ENCODE measurements at places on chromosomes 16 and 17.
A peak's percentile ranks its signal among the peaks of the same experiment; 100 is the strongest.

DNA sequence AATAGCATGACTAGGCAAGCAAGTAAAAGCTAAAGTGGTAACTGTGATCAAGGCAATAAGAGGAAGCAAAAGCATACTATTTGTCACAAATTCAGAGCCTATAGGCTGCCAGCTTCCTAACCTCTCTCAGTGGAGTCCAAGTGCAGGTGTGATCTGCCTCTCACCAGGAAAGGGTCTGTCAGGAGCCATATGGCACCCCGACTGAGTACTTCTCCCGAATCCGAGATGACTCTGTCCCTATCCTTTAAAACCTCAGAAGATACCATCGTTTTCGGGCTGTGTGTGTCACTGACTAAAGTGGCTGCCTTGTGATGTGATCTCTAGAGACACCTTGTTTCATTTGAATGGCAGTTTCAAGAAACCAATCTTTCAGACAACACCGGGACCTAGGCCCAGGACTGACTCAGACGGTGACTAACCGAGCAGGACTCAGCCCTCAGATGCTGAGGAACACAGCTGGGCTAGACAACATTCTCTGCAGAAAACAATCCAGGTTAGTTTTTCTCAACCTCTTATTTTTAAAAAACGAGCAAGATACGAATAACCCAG is 63.6 kb downstream of the SMG6 start:
- no peak for DNase-seq

- DNase-seq = no peak
Measured at GRCh38 chr16:35305476-35305875, 1846.1 kb downstream of the TP53TG3F start.

- no peak for DNase-seq
Measured at GRCh38 chr16:85441189-85441889, 171.8 kb upstream of the GSE1 start.

DNA sequence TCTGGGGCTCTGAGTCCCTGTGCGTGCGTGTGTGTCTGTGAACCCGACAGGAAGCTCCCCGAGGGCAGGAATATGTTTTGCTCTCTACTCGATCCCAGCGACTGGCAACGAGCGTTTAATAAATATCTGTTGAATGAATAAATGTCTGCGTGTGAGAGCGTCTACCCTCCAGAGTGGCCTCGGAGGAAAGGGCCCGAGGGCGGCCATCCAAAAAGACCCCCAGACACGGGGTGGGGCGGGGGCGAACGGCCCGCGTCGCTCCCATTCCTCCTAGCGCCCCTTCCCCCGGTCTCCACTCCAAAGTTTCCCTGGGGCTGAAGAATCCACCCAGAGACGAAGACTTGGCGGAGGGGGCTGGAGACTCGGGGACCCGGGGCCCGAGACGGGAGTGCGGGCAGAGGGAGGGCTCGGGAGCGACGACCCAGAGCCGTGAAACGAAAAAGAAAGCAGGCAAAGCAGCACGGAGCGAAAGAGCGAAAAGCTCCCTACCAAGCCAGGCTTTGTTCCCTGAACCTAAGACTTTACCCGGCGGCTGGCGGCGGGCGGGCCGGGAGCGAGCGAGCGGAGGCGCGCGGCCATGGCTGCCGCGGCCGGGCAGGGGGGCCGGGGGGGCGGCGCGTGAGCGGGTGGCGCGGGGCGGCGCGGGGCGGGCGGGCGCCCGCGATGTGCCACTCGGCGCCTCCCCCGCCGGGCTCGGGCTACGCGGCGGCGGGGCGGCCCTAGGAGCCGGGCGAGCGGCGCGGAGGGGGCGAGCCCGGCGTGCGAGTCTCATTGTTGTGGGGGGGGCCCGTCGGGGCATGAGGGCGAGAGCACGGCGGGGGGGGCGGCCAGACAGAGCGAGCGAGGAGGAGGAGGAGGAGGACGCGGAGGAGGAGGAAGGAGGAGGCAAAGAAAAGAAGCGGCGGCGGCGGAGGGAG is at the start of gene MLLT6:
MLLT6 (plus strand) TSS at position 668 of the 917 bp plus-strand sequence. CDS start 360 bp downstream, outside the sequence.
- peak; percentile 75 for DNase-seq

DNA sequence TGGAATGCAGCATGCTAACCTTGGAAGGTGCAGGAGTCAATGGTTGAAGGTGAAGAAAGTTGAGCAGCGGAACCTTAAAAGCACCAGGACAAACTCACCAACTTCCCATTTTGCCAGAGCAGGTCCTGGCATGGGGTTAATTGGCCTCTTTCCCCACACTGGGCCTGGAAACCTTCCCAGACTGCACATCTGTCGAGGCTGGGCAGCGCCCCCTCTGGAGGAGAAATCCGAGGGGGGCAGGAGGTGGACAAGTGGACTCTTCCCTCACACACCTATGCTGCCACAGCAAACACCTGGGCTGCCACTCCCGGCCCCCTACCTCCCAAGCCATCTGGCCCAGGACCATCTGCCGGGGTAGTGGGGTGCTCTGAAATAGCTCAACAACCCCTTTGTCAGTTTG is 232.4 kb downstream of the CBLN1 start:
- DNase-seq = no peak

DNA sequence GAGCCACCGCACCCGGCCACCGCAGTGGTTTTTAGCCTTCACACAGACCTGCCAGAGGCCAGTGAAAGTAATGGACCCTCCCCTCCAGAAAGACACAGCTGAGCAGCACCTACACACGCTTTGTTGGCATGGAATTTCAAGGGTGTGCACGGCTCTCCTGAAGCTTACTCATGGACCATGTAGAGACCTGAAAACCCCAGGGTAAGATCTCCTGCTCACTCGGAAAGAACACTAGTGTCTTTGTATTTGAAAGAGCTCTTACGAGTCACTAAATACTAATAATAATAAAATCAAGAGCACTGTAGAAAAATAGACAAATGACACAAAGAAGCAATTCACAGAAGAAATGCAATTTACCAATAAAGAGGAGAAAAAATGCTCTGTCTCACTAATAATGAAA is 20.0 kb downstream of the SLC43A2 start:
- DNase-seq = no peak

DNA sequence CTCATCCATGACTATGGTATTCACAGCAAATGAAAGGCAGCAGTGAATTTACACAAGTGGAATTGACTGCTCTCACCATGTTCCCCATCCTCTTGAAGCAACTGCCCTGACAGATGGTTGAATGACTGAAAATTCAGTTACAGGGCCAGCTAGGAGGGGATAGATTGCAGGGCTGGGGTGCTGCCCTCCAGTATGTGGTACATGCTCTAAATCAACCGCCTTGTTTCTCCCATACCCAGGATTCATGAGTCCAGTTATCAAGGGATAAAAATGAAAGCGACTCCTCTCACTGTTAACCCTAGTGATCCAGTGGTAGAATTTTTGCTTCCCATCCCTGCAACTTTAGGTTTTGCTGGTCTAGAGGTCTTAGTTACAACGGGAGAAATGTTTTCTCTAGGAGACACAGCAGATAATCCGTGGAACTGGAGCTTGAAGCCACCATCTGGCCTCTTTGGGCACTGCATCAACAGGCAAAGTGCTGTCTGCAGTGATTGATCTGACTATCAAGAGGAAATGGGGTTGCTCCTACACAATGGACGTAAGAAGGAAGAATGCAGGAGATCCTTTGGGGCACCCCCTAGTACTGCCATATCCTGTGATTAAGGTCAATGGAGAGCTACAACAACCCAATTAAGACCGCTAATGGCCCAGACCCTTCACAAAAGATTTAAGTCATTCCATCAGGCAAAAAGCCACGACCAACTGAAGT is 32.0 kb downstream of the SCPEP1 start:
- DNase-seq = peak; percentile 71

- no peak for DNase-seq
Measured at GRCh38 chr17:75826561-75827307, 17.5 kb downstream of the UNC13D start.

Measured in NCI-H1417 (cell line).